ELR (cell line): ENCODE measurements at places on chromosomes 4 and X.

- DNase-seq = peak; percentile 97
Measured at GRCh38 chrX:2677764-2678163, 13.3 kb upstream of the CD99 start.

- no peak for DNase-seq
Measured at GRCh38 chrX:599837-600715, 30.5 kb upstream of the SHOX start.

DNA sequence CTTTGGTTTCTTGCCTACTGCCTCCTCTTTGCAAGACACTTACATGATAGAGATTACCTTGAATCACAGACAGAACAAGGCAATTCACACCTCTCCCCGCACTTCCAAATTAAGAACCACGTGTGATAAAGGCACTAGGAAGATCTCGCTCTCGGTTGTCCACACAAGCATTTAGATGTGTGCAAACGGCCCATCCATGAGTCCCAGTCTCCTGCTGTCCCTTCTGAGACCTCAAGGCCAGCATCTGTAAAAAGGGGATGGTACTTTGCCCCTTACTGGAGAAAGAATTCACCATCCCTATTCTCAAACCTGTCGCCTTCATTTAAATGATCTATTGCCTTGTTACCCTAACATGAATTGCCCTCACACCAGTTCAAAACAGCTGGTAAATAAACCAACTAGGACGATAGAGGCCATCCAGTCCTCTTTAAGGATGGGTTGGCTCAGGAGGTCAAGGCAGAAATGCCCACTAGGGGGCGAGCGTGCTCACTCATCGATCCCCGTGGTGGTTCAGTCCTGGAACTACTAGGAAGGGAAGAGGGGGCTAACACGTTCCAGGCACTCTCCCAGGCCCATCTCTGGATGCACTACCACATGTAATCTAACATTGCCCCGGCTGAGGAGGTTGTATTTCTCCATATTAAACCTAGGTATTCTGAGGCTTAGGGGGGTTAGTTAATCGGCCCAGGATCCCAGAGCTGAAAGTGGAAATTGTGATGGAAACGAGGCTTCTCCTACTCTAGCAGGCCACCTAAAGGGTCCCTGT lies 95.8 kb downstream of the DHX15 start:
- peak; percentile 67 for DNase-seq

- DNase-seq = no peak
Measured at GRCh38 chr4:16824278-16824806, 74.1 kb downstream of the LDB2 start.

- DNase-seq = no peak
Measured at GRCh38 chr4:83331956-83332355, 2.7 kb downstream of the HPSE start.

- DNase-seq = peak; percentile 66
Measured at GRCh38 chr4:168917138-168917779, 92.8 kb downstream of the CBR4 start.

GRCh38 chr4:15515106-15515505 lies 45.4 kb downstream of the CC2D2A start:
- no peak for DNase-seq

GRCh38 chr4:5366421-5366820 lies 315.1 kb downstream of the STK32B start:
- peak; percentile 81 for DNase-seq

- no peak for DNase-seq
Measured at GRCh38 chr4:154973244-154974035, 192.4 kb downstream of the RBM46 start.

GRCh38 chr4:159077702-159078495 lies 25.0 kb upstream of the RAPGEF2 start:
- DNase-seq = no peak

DNA sequence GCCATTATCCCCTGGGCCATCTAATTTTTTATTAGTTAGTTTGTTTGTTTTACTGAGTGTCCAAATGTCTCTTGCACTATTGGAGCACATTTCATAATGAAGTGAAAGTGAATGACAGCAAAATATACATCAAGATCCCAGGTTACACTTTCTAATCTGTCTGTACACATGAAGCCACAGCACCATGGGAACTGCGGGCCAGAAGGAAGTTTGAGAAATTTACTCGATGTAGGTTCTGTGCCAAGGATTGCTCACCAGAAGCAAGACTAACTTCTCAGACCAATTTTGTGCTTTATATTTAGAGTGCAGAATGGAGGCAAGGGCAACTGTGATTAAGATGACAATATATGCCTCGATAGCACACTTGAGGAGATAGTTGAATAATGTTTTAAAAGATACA lies 258.0 kb downstream of the COL25A1 start:
- DNase-seq = no peak

DNA sequence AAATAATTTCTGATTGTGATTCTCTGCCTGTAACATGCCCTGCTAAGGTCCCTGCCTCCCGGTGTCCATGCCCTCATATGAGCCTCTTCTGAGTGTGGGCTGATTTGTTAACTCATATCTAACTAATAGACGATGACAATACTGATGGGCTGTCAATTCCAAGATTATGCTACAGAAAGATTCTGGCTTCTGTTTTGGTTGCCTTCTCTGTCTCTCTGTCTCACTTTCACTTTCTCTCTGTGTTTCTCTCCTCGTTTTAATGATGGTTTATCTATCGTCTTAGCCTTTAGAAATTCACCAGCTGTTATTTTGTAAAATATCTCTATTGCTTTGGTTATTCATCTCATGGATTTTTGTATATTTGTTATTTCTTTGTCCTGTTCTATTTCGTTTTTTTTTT lies 312.5 kb upstream of the ANXA10 start:
- peak; percentile 28 for DNase-seq

GRCh38 chr4:159240046-159240445 lies 137.2 kb downstream of the RAPGEF2 start:
- no peak for DNase-seq

- DNase-seq = peak; percentile 1
Measured at GRCh38 chrX:20595928-20596575, 329.3 kb upstream of the RPS6KA3 start.

- DNase-seq = no peak
Measured at GRCh38 chrX:20973038-20973437, 401.2 kb upstream of the CNKSR2 start.

DNA sequence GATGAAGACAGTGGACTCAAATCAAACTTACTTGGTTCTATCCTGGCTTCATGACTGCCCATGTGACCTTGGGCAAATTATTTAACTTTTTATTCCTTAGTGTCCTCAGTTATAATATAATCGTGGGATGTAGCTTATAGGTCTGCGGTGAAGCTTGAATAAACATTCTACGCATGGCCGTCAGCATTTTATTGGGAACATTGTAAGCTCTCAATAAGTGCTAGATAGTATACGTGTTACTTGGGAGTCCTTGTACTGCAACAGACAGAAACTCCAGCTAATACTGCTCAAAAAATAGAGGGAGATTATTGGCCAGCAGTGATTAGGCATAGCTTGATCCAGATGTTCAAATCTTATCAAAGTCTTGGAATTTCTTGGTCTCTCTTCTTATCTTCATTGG lies 104.8 kb downstream of the SYTL5 start:
- no peak for DNase-seq

DNA sequence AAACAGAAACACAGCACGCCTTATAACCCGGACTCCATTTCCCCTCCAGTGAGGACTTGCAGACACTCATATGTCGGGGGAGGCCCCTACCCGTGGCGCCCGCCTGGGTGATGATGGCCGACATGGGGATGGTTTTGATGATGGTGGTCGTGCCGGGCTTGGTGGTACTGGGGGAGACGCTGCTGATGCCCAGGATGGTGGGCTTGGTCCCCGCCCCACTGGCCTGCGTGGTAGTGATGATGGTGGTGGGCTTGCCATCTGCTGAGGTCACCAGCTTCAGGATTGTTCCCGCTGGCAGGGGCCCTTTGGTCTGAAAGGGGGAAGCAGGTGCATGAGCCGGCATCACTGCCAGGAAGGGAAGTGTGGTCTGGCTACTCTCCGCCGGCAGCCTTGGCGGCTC lies 12.8 kb upstream of the RENBP start:
- DNase-seq = no peak

GRCh38 chr4:60989141-60989540 lies 211.0 kb upstream of the ADGRL3 start:
- DNase-seq = peak; percentile 18

GRCh38 chr4:55122235-55122634 lies 3.2 kb downstream of the KDR start:
- DNase-seq = no peak

- no peak for DNase-seq
Measured at GRCh38 chr4:2071912-2072867, 13.1 kb downstream of the NAT8L start.

GRCh38 chr4:94135701-94136100 lies 72.0 kb upstream of the SMARCAD1 start:
- no peak for DNase-seq

DNA sequence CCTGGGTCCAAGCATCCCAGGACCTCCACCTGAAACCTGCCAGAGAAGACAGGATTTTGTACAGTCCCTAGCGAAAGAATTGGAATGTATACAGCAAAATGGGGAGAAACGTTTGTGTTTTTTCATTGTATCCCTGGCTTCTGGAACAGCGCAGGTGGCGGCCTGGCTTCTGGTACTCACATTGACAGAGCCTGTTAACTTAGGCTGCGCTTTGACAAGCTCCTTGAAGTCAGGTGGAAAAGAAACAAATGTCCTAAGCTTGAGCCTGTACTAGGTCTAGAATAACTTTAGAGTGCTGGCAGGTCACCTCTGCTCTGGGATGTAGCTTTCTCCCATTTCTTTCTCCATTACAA lies 343.7 kb upstream of the KLF3 start:
- DNase-seq = no peak

DNA sequence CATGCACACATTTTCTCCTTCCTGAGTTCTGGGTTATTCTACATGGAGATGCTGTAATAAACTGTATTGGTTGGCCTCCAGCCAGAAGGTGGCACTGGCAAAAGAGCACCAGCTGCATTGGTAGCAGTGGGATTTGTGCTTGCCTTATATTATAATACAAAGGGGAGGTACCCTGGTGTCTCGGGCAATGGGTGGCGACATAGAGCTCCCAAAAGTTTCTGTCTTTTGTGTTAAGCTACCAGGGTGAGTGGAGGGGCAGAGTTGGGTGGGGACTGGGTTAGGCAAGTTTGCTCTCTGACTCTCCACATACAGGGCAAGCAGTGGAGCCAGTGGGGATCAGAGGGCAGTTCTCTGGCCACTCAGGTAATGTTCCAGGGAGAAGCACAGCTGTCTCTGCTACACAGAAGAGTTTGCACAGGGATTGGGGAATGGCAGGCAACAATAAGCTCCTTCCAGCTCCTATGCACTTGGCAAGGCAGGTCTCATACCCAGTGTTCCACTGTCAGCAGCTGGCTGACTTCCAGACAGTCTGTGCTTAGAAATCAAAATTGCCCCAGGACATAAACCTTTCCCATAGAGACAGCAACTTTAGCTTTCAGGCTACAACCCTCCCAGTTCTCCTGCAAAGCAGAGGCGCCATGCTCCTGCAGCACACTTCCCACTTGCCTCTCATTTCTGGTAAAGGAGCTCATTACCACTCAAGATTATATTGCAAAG lies 463.9 kb upstream of the PCDH7 start:
- DNase-seq = peak; percentile 15

DNA sequence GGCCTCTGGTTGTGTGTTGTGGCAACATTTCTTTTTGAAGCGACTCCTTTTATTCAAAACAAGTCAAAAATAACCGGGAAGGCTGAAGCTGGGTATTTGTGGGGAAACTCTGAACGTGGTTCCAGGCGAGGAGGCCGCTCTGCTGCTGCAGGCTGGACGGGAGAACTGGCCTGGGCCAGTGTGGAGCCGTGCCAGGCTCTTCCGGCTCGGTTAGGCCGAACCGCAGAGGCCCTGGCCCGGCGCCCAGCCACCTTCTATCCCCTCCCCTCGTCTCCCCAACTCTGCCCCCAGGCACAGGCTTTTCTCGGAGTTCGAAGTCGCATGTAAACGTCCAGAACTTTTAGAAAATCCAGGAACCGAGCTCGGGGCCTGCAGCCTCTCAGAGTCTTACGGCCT lies 2.4 kb upstream of the BCOR start:
- DNase-seq = no peak

DNA sequence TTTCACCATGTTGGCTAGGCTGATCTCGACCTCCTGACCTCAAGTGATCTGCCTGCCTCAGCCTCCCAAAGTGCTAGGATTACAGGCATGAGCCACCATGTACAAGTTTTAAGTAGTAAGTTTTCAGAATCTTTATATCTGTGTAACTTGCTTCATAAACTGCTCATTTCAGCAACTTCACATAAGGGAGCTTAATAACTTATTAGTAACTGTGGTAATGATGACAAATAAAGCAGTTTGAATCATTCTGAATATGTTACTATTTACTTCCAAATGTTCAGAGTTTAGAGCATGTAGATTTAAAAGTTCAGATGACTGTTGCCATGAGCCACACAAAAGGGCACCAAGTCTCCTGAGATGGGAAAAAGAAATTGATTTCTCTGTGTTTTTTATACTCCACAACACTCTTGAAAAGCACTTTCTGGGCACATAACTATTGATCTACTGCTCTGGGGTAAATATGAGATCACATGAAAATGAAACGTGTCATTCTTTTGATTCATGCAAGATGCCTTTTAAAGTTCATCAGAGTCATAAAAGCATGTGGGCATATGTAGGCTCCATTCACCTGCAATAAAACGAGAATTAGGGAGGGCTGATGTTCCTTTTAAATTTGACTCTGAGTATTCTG lies 14.1 kb upstream of the CA5B start:
- DNase-seq = no peak

DNA sequence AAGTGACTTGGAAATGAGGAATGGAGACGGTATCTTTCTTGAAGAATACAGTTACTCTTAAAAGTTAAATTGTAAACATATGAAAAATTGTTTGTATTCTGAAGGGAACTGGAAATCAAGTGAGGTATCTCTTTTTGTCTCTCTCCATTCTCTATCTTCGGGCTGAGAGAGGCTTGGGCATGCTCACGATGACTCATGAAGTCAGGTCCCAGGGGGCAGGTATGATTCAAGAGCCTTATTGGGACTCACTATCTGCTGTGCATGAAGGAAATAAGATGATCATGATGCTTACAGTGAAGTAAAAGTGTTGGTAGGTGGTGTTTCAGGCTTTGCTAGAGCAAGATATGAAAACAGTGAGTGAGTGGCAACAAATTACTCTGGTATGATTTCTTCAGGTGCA lies 200.4 kb upstream of the PITX2 start:
- peak; percentile 50 for DNase-seq

DNA sequence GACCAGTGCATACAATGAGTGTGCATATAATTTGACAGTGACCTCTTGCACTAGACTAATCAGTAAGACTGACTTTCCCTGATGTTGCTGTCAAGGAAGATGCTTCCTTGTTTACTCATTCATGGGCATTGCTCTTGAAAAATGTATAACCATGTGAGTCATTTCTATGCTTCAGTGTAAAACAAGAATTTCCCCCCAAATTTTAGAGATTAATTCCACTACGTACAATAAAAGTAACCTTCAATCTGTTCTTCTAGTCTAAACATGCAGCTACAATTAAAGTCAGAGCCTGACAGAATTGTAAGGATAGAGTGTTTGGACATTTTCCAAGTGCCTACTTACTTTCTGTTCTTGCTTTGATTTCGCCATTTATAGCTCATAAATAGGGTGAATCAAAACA lies 935.7 kb downstream of the RAPGEF2 start:
- peak; percentile 64 for DNase-seq

GRCh38 chr4:2408401-2408958 lies 10.0 kb downstream of the ZFYVE28 start:
- peak; percentile 17 for DNase-seq
